Activated T-cell treated with anti-CD3 and anti-CD28 coated beads, Interleukin-2, amount 50 U/mL, for 48 hours (primary cell): ENCODE measurements at places on chromosomes 3 and 15.

DNA sequence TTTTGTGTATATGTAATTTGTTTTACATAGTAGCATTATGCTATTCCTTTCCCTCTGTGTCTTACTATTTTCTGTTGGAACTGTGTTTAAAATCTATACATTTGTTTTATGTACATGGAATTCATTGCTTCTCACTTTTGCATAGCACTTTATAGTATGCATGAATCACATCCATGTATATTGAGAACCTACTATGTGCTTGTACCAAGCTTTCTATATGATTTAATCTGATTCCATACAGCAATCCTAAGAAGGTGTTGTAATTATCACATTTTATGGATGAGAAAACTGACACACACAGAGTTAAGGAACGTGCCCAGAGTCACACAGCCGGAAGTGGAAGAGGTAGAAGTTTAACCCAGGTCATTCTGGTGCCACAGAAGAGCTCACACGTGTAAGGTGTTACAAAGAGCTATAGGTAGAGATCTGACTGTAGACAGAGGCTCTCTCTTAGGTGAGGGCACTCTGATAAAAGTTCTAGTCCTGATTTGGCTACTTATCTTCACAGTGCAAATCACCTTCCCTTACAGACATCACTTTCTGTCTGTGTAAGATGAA lies 3.5 kb upstream of the SMAD3 start:
- no peak for DNase-seq

DNA sequence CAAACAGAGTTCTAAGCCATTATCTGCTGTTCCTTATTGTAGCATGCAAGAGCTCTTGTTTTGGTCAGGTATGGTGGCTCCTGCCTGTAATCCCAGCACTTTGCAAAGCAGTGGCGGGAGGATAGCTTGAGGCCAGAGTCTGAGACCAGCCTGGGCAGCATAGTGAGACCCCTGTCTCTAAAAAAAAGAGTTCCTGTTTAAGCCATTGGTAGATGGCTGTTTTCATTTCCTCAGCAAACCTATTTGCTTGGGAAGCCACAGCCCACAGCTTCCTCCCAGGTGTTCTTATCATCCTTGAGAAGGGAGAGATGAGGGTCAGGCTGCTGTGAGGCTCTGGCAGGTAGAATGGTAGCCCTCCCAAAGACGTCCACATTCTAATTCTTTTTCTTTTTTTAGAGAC lies 24.4 kb upstream of the FAM81A start:
- DNase-seq, result no peak

- no peak for DNase-seq
Observed at GRCh38 chr3:128021768-128022372, 30.4 kb upstream of the SEC61A1 start.

DNA sequence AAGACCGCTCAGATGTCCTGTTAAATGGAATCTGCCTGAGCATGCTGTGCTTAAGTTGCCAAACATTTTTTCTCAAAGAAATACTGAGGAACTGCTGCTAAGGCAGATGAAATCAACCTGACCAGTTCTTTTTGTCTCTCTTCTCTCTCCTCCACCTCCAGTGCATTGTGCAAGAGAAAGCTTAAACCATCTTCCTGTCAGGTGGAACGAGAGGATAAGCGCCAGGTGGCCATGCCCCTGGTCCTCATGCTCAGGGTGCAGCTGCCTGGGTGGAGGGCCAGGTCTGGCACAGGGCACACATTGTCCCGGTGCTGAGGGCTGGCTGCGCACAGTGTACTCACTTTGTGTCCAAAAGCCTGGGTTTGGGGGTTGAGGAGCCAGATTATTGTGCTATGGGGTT lies 176.2 kb upstream of the TP63 start:
- no peak for DNase-seq

GRCh38 chr3:29026286-29026685 lies 254.6 kb upstream of the RBMS3 start:
- no peak for DNase-seq

GRCh38 chr3:134477002-134477401 lies 8.8 kb downstream of the ANAPC13 start:
- DNase-seq, result no peak

GRCh38 chr3:129224984-129225393 lies 24.4 kb upstream of the COPG1 start:
- DNase-seq, result peak; percentile 27

GRCh38 chr3:69926385-69926784 lies 73.1 kb upstream of the SAMMSON start:
- DNase-seq, result no peak

DNA sequence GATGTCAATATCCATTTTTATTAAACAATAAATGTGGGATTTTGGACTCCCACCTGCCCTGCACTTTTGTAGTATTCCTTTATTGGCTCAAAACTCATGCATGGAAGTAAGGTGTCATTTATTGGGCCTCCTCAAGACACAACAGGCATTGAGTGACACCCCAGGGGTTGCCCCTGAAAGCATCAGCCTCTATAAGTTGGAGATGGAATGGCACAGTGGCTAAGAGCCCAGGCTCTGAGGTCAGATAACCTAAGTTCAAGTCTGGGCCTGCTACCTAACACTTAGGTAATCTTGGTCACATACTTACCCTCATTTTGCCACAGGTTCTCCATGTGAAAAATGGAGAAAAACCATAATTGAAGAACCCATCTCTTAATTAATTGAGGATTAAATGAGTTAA lies 4.6 kb downstream of the CAPN3 start:
- DNase-seq, result no peak

DNA sequence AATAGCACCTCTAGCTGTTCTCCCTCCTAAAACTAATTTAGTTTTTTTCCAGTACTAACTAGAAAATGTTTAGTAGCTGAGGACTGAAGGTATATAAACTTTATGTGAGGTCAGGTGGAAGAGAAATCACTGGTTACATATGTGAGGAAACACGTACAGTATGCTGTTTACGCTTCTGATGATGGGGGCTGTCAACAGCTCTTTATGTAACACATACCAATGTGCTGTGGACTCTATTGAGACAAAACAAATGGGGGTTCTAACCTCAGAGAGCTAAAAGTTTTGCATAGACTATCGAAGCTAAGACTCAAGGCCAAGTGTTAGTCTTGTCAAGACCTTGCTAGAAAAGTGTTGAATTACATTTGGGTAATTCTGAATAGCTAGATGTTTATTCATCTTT lies 107.5 kb downstream of the SYNPR start:
- DNase-seq, result no peak

DNA sequence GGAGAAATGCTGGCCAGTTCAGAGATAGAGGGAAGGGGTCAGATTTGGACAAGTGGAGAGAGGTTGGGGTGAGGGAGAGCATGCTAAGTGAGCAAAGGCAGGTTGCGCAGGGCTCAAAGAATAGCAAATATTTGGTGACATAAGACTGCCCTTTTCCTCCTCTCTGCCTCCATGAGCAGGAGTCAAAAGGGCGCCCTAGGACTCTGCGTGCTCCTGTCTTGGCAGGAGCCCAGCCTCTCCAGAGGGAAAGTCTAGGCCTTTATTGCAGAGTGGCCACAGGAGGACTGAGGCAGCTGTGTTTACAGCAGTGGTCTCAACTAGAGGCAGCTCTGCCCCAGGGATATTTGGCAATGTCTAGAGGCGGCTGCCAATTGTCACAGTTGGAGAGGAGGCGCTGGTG lies 165.6 kb downstream of the FAM43A start:
- DNase-seq, result no peak

- DNase-seq, result no peak
Observed at GRCh38 chr3:112889357-112889756, 42.7 kb upstream of the CD200R1L start.

GRCh38 chr3:48599077-48599501 lies 4.0 kb upstream of the COL7A1 start:
- no peak for DNase-seq

DNA sequence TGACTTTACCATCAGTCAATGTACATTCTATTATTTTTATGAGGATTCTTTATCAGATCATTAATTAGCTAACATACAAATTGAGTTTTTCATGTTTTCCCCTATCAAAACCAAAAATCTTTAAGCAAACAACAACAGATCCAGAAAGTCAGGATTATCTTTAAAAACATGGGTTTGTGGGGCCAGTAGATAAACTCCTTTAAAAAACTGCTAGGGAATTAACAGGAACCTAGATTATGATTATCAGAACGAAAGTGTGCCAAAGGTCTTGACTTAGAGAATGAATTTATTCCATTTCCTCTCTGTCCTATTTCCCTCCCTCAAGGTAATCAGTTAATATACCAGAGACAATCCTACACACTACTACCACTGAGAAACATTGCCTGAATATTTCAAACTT lies 13.2 kb upstream of the CCDC13 start:
- no peak for DNase-seq

DNA sequence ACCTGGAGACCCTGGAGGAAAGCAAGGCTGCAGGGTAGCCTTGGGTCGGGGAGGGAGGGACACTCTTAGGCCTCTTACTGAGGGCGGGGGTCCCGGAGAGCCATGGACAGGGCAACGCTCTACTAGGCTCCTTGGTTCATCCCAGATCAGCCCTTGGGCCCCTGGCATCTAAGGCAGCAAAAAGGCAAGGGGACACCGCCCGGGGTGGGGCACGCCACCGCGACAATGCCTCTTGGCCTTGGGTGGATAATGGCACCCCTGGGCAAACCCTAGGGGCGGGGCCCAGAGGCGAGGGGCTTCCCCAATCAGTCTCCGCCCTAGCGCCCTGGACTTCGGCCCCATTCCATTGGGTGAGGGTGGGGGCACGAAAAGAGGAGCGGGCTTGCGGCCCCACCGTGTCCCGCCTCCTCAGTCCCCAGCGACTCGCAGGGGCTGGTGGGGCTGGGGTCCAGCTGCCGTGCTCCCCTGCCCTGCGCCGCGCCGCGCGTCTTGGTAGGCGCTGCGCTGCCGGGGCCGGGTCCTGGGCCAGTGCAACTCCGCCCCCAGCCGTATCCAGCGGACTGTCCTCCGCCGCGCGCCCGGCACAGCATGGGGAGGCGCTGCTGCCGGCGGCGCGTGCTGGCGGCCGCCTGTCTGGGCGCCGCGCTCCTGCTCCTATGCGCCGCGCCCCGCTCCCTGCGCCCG lies at the start of gene CHST13:
Gene CHST13 (plus strand): TSS at position 411 of the 684 bp plus-strand sequence. CDS start 178 bp downstream, at position 589.
- DNase-seq, result peak; percentile 24

- DNase-seq, result no peak
Observed at GRCh38 chr3:123720638-123721037, 135.8 kb upstream of the HACD2 start.

DNA sequence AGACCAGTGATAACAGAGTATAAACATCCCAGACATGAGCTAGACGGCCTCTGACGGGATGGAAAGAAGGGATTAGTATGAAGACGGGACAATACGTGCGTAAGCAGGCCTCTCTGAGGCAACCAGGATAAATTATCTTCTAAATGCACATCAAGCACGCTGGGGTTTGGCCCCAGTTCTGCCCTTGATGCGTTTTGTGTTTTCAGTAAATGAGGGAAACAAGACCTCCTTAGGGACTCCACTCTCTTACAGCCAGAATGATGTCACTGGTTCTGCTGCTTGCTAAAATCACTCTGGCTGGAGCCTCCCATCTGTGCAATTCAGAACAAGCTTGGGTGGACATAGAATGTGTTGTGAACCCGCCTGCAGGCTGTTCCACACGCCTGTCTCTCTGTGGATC lies 156.0 kb upstream of the MCTP2 start:
- no peak for DNase-seq

GRCh38 chr3:79886204-79886603 lies 118.4 kb upstream of the ROBO1 start:
- DNase-seq, result no peak

DNA sequence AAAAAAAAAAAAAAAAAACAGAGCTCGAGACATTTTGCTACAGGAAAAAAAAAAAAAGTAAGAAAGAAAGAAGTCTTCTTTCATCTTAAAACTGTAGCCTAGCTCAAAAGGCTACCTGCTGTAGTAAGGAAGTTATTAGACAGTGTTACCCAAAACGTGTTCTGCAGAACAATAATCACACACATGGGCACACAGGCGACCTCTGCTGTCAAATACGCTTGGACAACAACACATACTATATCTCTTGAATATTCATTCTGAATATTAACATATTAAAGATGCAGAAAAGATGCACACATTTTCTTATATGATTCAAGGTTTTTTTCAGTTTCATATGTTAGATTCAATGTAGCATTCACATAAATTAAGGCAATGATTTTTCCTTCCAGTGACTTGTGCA lies 215.8 kb downstream of the ROBO1 start:
- DNase-seq, result no peak

GRCh38 chr3:102098130-102098885 lies 249.0 kb downstream of the NFKBIZ start:
- DNase-seq, result no peak

GRCh38 chr3:159077860-159078259 lies 276.0 kb downstream of the MFSD1 start:
- no peak for DNase-seq

DNA sequence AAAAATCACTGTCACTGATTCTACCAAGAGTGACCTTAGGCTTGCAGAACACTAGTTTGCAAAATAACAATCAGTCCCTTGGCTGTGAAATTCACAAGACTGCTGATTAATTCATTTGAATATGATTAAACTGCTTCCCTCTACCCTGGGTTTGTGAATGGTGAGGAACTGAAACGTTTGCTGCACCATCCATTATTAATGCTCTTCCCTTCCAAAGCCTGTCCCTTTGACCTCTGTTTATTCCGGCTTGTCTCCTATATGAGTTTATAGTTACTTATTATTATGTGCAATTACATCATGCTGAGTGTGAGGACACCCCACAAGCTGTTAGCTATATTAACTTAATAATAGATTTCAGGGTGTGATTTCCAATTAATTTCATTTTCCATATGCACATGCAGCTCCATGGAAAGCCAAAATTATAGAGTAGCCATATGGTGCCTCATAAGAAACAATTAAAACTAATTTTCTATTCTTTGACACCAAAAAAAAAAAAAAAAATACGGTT lies 96.5 kb downstream of the SUCLG2 start:
- no peak for DNase-seq
